ENCODE measurements at places on chromosomes 12 and 14.

DNA sequence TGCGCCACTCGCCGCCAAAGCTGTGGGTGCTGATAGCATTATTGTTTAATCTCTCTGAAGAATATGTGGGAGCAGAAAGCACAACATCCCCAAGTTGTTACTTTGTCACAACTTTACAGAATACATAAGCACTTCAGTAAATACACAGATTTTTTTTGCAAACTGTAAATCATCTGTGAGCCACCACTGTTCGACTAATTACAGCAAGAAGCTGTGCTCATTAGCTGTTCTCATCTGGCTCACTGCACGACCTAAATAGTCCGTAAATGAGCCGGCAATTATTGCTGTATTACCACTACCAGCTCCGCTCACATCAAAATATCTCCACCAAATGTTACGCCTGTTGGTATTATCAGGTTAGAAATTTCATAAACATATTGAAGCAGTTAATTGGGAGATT, 228.9 kb upstream of the PRKD1 start:
- DNase-seq, result no peak

GRCh38 chr12:1559676-1560091, 34.7 kb downstream of the FBXL14 start:
- DNase-seq, result no peak

DNA sequence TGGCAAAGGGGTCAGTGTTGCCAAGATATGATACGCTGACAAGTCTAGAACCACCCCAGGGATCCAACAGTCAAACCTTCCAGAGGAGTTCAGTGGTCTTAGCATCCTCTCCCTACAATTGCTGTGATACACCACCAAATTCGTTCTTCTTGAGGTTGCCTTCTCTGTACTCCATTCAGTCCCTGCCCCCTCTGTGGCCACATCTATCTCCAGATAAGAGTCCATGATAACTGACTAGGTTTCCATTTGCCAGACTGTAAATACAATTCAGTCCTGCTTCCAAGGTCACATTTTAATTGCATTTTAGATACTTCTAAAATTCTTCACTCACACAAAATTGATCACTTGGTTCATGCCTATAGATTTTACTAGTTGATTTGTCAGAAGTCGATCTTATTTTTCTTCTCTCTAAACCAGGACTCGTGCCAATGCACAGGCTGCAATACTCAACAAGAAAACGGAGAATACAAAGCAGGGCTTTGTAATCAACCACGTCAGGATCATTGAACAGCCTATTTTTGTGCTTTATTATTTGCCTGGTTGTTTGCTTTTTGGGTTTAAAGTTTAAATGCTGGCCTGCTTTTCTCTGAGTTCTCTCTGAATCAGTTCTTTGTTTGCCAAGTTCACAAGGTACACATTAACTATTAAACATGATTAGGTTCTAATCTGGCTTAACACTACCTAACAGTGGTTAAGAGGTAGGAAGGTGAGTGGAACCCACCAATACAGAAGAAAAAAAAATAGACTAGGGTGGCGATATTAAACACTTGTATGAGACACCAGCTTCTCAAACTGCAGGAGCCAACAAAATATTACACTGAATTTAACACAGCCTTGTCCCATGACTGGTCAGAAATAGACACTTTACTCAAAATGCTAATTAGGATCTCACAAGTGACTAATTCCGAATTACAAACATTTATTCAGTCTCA, 5.3 kb upstream of the TSPAN8 start:
- no peak for DNase-seq

DNA sequence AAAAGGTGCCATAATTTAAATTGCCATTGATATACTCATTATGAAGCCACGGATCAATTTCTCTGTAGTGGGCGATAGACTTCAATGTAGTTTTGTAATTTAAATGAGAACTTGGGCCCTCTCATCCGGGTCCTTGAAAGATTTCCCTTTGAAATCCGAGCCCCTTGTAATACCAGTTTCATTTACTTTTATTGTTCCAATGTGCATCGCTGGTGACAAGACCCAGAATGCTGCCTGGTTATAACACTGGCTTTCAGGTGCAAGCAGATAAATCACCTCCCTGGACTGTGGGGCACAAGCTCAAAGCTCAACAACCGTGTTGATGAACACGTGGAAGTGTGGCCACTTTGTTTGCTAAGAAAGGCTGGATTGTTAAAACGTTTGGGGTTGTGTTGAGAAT, 68.9 kb upstream of the FZD10 start:
- DNase-seq, result no peak

DNA sequence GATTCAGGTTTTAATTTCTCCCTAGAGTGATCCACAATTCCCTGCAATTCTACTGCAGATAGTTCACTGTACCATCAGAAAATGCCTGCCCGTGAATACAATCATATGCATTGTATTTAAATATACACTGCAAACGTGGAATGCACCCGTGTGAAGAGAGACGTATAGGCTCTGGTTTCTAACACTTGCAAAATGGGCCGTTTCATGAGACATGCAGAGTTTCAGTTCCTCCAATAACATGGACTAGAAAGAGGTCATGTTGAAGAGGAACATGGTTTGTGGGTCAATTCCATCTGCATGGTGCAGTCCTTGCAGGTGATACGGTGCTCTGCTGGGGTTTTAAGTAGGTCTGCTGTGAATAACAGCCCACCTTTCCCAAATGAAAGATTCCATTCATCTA, 373.3 kb downstream of the TMEM132D start:
- no peak for DNase-seq

DNA sequence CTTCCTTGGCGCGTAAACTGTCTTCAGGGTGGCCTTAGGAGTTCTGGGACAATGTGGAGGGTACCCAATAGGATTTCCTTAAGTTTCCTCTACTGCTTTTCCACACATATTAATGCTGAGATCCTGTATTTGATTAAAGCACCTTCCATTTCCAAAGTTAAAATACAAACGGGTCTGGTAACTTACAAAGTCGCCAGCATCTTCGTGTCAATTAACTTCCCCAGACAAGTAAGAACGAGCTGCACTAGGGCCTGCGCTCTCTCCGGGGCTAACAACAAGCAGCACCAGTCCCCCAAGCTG, 130.9 kb downstream of the NDUFA12 start:
- DNase-seq, result no peak

Measured in ovary (tissue), 10 donors.